Inflammatory macrophage (primary cell): ENCODE measurements at places on chromosomes 4 and X.

DNA sequence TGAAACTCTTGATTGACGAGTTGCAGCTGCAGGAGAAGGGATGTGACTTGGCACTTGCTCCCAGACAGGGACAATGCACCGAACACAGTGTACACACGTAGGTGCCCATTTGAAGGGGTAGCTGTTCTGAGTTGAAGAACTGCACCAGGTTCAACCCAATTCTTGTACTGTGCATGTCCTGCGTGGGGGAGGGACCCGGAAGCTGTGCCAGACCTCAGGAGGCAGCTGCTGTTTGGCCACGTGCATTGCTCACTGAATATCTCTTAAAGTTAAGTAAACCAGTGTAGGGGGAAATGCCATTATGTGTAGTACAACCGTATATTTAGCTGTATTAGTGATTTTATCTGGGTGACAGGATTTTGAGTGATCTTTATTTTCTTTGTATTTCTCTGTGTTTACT is 12.0 kb upstream of the RBBP7 start:
- peak; percentile 47 for DNase-seq

GRCh38 chr4:17197070-17197469 is 298.6 kb upstream of the LDB2 start:
- no peak for DNase-seq

DNA sequence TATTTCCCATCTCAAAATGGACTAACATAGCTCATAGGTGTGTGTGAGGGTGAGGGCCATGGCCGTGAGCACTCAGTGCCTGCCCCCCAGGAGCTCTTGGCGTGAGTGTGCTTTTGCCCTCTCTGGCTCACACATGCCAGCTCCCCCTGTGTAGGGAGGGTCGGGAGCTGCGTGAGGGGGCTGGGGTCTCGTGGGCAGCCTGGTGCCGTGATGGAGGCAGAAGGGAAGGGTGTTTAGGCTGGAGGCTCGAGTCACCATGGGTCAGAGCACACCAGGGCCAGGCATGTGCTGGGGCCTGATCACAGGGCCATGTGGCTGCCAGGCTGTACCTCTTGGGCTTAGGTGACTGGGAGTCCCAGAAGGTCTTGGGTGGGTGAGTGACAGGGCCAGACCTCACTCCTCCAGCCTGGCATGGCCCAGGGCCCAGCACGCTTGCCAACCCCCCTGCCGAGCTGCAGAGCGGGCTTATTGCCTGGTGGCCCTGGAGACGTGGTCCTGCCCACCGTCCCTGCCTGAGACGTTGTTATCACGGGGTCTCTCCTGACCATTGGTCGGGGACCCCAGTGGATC is 44.0 kb downstream of the ADRA2C start:
- no peak for DNase-seq

DNA sequence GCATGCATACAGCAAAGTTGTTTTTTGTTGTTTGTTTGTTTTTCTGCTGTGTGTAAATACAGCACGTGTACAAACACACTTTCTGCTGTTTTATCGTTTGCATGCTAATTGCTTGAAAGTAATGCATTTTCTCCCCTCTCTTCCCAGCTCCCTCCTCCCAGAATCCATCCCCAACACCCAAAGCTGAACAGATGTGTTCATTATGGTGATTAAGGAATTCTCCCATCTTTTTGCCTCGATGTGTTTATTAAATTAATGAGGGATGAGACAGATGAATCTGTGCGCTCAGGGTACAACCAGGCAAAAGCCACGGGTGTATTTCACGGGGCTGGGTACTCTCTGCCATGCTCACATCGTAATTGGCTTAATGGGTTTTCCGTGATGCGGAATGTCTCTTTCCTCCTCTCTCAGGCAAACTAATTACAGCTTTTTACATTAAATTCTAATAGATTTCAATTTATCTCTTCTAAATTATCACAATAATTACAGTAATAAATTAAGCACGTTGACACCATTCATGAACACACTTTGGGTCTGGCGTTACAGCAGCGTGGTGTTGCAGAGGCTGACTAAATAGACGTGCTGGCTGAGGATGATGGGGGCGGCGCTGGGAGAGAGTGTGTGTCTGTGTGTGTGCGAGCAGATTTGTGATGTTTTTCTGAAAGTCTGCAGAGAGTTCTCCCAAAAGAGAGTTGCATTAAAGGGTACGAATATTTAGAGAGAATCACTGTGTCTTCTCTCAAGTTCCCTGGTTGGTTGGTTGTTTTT is 117.7 kb downstream of the CRLF2 start:
- DNase-seq = no peak

- DNase-seq = no peak
Measured at GRCh38 chr4:105923497-105924238, 28.4 kb downstream of the NPNT start.

DNA sequence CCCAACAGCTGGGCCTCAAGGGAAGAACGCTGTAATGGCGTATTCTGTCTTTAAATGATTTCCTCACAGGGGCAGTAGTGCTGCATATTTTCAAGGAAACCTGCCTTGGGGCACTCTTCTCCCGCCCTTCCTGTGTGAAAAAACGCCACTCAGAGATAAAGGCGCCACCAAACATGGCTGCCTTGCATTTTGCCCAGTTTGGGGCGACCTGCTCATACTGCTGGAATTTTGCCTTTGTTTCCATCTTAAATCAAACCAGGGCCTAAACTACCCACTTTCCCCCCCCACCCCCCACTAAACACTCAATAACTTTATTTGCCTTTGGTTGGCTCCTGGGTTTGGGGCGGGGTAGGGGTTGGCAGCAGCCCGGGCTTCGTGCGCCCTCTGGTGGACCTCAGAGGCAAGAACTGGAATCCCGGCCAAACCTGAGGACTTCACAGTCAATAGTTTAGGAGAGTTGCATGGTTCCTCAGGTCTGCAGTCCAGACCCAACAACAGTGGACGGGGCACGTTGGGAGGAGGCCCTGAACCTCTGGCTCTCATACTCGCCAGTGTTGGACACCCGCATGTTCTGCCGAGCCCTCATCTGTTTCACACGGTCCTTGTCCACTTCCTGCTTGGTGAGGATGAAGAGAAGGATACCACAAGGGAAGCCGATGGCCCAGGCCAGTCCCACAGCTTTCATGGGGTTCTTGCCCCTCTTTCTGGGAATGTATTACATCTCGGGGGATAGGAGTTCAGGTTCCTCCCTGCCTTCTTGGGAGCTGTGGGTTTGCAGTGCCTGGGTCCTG is 220.1 kb upstream of the STK26 start:
- no peak for DNase-seq

- DNase-seq = no peak
Measured at GRCh38 chr4:151205722-151206121, 71.2 kb upstream of the PRSS48 start.

DNA sequence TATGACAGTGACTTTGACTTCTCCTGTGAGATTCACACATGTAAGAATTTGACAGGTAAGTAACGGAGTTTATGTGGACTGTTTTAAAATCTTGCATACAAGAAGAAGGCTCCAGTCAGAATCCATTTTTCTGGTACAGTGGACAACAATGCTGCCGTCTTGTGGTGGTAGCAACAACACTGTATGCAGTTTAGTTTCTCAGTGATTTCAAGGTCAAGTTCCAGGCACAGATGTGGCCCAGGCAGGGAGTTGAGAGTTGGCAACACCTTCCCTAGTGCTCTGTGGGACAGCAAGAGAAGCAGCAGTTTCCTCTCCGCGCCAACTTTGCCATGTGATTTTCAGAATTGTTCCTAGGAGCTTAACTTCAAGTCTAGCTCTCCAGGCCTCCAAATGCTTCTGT is 56.0 kb upstream of the STPG2 start:
- DNase-seq = no peak

- DNase-seq = no peak
Measured at GRCh38 chrX:13933851-13934250, 95.8 kb downstream of the GEMIN8 start.

- no peak for DNase-seq
Measured at GRCh38 chrX:129577473-129577872, 37.4 kb downstream of the OCRL start.

GRCh38 chr4:7040765-7041164 is 2.4 kb upstream of the TADA2B start:
- peak; percentile 72 for DNase-seq

GRCh38 chr4:143294310-143294709 is 42.4 kb upstream of the GAB1 start:
- no peak for DNase-seq

DNA sequence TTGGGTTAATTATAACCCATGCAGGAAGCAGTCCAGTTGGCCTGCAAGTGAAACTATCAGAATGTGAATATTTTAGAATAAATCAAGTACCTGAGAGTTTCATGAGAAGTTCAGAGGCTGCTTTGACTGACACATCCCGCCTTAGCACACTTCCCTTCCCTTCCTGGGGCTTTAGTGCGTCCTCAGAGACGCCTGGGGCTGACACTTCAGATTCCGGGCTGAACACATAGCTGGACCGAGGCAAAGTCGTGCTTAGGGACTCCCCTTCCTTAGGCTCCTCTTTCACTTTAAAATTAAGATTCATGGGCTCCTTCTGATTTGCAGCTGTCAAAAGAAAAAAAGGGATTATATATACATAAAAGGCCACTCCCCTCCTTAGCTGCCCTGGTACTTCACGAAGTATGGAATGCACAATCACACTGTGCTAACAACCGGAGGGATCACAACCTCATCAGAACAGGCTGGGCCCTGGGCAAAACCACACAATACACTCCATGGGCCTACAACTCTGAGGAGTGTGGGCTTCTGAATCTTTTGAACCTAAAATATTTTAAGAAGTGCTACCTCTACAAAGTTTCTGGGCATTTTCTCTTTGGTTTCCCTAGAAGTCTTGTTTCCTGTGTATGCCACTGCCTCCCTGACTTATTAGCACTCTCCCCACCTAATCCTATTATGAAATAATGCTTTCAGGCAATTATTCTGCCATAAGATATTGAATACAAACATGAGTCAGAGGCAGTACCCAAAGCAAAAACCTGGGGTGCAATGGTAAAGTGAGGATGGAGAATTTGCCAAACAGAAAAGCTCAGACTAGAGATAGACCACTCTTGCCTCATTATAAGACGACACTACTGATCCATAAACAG is 68.2 kb downstream of the ZNF827 start:
- DNase-seq = no peak

DNA sequence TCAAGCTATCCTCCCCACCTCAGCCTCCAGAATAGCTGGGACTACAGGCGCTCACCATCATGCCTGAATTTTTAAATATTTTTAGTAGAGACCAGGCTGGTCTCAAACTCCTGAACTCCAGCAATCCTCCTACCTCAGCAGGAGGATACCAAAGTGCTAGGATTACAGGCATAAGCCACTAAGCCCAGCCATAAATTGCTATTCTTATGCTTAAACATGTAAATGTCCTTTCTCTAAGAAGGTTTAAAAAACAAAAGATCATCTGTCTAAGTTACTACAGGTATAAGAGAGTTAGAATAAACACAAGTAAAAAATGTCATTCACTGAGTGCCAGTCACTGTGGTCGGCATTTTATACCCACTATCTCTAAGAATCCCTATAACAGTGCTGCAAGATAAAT is 28.3 kb downstream of the PRMT9 start:
- no peak for DNase-seq

GRCh38 chrX:139766545-139766983 is 58.6 kb upstream of the MCF2 start:
- DNase-seq = no peak

DNA sequence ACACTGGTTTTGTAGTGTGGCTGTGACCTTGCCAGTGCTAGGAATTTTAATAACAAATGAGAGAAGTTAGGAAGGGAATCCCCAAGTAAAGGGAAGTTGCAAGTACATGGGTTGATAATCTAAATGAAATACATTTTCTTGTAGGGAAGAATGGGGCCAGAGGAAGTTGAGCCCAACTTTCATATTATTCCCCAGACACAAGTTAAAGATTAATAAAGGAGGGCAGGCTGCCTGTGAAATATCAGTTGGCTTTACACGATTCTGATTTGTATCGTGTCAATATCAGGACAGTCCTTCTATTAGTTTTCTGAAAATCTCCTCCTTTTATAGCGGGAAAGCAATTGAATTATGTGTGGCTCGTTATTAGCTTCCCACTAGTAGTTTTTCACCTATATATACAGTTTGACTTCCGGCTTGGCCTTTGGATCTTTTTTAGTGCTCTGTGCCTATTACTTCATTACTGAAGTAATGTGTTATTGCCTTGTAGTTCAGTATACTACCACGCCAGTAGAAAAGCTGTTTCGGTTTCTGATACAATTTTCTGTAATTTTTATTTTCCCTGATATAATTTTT is 1.7 kb downstream of the PDLIM5 start:
- DNase-seq = peak; percentile 27

- DNase-seq = peak; percentile 59
Measured at GRCh38 chrX:49754233-49754857, 58.6 kb upstream of the PAGE1 start.

GRCh38 chr4:88097301-88097700 is 61.1 kb downstream of the ABCG2 start:
- no peak for DNase-seq

- peak; percentile 18 for DNase-seq
Measured at GRCh38 chrX:47723689-47724088, 64.7 kb upstream of the UXT start.

DNA sequence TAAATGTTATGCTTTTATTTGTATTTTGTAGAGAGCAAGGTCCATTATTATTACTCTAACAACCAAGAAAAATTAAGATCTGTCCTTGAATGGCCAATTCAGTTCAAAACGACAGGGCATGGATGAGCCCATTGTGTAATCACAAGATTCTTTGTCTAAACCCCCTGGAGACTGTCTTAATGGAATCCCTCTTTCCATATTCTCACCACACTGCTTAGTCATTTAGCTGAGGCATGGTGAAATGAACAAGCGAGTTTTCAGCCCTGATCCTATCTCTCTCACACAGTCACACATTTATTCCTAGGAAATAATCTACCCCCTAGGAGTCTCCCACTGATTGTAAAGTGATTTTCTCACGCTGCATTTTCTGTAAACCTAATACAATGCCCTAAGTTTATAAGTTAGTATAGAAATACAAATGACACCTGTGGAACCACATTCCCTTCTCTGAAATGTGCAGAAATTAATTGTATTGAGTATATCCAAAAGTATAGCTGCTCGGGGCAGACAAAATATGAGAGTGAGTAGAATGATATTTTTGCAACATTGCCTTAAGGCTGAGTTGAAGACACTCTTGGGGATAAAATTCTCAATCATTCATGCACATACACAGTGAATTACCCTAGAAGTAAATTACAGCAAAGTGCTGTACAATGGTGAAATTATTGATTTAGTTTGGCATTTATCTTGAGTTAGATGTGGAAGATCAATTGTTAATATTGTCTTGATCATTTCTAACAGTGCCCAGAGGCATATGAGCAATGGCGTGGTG is 119.7 kb upstream of the PCDH7 start:
- no peak for DNase-seq

DNA sequence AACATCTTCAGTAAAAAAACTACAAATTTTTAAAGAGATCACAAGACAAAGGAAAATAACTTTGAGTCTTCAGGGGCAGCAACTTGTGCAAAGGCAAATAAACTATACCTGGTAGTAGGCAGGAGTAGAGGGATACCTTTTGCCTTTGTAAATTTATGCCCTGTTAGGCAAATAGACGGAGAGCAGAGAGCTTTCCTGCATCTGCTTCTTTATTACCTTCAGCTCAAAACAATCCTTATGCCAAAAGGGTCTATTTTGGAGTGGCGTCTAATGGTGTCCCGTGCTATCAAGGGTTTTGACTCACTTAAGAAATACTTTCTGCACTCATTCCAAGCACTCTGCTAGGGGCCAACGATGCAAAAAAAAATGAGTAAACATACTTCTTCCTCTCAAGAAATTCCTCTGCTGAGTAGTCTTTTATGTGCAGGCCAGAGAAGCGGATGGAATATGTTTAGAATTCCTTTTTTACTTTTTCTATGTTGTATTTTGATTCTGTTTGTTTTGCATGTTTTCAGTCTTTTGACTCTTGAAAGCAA is 131.9 kb downstream of the ANXA5 start:
- DNase-seq = no peak
